ENCODE measurements at places on chromosomes 2 and 18.

GRCh38 chr18:5214583-5215351 is 17.7 kb upstream of the AKAIN1 start:
- DNase-seq: no peak

- DNase-seq: no peak
Measured at GRCh38 chr18:6435731-6436130, 21.0 kb upstream of the L3MBTL4 start.

- DNase-seq: no peak
Measured at GRCh38 chr2:26448651-26449050, 29.3 kb downstream of the OTOF start.

GRCh38 chr2:46915281-46915810 is at the start of gene MCFD2:
TSS of gene MCFD2 (minus strand) at chr2:46915806. CDS start at chr2:46909171, 6,635 bp downstream.
- no peak for DNase-seq

DNA sequence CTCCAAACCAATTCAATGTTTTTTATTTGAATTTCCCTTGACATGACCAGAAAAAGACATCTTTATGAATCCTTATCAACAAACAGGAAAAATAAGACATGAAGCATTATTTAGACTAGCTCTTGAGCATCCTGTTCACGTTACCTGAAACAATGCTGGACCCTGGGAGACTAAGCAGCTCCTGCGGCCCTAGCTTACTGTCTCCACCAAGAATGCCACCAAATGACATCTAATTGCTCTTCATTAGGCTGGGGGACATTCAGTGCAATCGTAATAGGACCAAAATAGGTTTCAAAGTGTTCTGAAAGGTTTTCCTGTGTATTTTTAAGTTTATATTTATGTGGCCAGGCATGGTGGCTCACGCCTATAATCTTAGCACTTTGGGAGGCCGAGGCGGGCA is 25.5 kb downstream of the NFE2L2 start:
- no peak for DNase-seq

DNA sequence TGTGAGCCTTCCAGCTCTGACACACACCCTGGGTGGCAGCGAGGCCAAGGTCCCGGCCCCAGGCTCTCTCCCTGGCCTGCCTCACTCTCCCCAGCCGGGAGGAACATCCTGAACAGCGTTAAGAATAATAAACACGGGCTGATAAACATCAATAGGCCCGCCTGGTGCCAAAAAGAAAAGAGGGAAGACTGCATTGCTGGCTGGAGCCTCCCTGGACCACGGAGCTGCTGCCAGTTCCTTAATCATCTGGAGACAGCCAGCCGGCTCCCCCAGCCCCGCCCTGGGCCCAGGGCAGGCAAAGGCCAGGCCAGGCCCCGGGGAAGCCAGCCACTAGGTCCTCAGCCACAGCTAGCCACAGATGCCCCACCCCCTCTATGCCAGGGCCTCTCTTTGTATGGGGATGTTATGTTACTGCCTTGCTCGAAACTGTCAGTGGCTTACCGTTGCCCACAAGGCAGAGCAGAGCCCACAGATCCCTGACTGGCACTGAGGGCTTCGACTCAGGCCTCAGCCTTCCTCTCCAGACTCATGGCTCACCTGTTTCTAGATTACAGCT is 293.7 kb downstream of the DYSF start:
- DNase-seq: no peak

DNA sequence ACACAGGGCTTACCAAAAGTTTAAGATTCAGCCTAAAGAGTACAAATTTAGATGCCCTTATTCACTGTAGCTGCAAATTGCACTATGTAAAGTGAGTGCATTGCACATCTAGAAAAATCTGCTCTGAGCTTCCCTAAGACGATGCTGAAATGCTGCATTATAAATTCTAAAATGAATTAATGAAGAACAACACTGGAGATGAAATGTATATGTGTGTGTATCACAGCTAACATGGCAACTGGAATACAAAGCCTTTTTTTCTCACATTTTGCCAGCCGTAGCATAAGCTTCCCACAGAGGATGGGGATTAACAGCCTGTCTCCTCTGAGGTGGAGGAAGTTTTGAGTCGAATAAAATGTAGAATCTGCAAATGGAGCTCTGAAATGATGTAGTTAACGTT is 338.3 kb upstream of the ZEB2 start:
- no peak for DNase-seq

GRCh38 chr2:39275016-39275415 is 31.2 kb upstream of the CDKL4 start:
- no peak for DNase-seq

DNA sequence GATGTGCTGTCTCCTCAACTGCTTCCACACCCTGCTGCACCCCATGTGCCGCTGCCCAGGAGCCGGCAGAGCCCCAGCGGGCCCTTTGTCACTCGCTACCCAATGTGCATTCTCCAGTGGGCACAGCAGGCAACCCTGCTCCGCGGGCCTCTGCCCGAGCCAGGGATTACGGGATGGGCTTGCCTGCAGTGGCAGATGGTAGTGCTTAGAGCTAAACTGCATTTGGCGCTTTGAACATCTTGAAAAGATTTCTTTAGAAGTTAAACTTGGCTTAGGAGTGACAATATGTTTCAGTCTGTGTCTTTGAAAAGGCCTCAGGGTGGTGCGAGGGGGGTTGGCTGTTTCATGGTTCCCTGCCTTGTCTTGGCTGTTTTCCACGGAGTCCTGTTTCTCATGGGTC is 84.0 kb upstream of the BOD1L2 start:
- DNase-seq: no peak

DNA sequence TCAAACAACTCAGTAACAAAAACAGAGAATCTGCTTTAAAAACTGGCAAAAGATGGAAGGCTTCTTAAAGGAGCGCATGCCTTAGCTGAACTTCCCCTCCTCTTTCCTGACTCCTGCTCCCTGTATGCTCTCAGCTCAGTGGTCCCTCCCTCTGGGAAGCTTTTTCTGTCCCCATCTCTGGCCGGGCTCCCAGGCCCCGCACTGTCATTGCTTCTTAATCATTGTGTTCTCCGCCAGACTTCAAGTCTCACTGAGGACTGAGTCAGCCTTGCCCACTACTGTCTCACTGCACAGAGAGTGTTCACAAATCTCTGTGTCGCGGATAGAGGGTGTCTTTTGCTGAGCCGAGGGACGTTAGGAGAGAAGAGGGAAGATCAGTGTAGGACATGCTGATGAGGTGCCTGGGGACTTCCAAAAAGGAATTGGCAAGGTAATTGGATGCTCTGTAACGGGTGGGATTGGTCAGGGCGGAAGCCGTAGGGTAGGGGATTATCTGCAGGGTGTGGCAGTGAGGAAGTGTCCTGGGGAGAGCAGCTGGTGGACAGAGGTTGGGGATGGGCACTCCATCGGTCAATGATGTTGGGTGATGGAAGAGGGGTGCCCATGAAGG is 16.2 kb downstream of the TOGARAM2 start:
- DNase-seq: no peak

GRCh38 chr18:9871244-9871746 is 14.5 kb upstream of the TXNDC2 start:
- no peak for DNase-seq

- no peak for DNase-seq
Measured at GRCh38 chr18:63454497-63454896, 22.3 kb upstream of the SERPINB5 start.

GRCh38 chr18:12774982-12775381 is 72.1 kb downstream of the PSMG2 start:
- no peak for DNase-seq

DNA sequence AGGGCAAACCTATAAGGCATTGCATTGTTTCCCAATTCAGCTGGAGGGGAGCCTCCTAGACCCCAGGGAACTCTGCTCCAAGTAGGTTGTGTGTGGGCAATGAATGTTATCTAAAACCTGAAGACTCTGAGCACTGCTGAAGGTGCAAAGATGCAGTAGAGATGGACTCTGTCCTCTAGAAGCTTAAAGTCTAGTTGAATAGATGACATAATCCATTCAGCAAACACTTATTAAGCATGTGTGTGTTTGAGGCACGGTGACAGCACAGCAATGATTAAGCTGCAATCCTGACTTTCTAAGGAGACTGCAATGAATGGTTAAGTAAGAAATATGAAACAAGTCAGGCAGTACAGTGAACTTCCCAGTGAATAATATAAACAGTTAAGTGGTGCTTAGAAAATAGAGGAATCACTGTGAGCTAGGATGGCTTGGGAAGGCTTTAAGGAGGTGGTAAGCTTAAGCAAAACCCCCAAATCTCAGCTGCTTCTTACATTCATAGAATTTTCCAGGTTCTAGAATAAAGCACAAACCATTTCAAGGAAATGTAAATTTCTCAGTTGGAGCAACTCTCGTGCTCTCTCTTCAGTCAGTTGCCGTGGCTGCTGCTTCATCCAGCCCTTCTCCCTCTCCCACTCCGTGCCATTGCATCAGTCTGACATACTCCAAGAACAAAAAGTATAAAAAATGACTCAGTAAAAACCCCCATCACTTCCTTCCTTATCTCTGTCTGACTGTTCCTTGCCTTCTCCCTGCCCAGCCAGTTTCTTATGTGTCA is 19.1 kb downstream of the MXD1 start:
- DNase-seq: peak; percentile 64

DNA sequence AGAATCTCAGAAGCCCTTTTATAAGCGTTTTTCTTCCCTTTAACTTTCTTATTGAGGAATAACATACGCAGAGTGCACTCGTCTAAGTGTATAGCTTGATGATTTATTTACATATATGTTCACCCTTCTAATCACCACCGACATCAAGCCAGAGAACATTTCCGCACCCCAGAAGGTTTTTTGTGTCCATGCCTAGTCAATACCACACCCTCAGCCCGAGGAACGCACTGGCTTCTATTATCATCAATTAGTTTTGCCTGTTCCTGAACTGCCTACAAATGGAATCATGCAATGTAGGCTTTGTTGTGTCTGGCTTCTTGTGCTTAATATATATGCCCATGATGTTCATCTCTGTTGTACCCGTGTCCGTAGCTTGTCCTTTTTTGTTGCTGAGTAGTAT is 27.7 kb downstream of the SDC1 start:
- no peak for DNase-seq

GRCh38 chr2:23418461-23418911 is 33.5 kb downstream of the KLHL29 start:
- no peak for DNase-seq

- no peak for DNase-seq
Measured at GRCh38 chr2:124480958-124481357, 455.9 kb downstream of the CNTNAP5 start.

DNA sequence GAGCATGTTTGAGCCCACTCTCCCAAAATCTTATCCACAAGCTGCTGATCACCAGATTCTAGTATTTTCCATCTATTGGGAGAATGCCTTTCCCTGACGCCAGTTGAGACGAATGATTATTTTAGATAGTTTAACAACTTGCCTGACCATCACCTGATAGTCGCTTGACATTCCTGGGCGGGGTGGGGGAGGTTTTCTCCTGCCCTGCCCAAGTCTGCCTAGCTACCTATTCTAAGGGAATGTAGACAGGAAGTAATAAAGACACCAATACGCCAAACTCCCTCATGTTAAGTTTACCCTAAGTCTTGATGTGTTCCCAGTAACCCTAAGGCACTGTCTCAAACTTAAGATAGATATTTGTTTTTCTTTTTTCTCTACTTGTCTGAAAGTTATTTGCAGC is 4.6 kb upstream of the ACAA2 start:
- DNase-seq: no peak

- no peak for DNase-seq
Measured at GRCh38 chr2:240686460-240686859, 3.8 kb upstream of the AQP12B start.

DNA sequence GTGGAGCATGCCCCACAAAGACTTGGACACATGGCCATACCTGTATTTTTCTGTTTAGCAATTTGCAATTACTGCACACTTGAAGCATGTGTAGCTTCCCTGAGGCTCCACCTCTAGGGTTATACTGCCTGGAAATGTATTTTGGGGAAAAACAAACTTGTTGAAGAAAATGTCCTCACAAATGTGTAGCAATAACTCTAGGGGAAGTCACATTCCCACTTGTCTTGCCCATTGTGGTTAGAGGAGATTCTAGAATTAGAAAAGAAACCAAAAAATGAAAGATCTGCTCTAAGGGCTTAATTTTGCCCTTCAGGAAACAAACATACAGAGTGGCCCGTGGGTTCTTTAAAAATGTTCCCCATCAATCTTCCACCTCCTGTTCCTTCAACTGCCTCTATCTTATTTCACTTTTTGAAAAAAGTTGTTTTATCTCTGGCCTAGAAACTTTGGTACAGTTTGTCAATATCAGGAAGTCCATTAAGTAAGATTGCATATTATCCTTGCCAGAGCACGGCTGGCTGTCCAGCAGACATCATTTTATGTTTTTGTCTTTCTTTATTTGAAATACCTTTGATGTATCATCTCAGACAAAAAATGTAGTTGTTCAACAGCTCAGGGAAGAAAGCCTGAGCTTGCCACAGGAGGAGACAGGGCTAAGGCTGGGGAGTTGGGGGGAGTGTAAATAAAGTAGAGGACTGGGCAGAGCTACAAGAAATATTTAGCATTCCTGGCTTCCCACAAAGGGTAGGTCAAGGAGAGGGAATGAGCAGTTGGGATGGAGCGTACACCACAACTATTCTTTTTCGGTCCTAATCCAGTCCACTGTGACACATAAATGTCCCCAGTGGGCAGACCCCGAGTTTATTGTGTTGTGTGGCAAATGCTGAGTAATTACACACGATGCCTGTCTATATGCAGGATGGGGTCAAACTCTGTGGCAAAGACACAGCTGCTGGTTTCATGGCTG is 96.8 kb upstream of the CDC42EP3 start:
- peak; percentile 95 for DNase-seq

GRCh38 chr18:54960197-54960596 is 936 bp upstream of the CCDC68 start:
- no peak for DNase-seq

DNA sequence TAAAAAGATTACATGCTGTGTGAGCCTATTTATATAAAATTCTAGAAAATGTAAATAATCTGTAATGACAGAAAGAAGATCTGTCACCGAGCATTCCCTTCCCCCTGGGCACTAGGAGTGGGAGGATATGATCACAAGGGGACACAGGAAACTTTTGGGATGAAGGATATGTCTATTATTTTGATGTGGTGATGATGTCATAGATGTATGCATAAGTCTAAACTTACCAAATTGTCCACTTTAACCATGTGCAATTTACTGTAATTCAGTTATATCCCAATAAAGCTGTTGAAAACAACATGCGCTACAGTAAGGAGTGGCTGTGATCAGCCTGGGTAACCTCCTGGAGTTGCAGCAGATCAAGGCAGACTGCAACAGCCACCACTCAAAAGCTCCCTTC is 148.9 kb downstream of the ZBTB7C start:
- no peak for DNase-seq

- DNase-seq: no peak
Measured at GRCh38 chr2:18380321-18380720, 180.1 kb downstream of the RDH14 start.

GRCh38 chr18:11859903-11860407 is 8.7 kb downstream of the CHMP1B start:
- DNase-seq: no peak

DNA sequence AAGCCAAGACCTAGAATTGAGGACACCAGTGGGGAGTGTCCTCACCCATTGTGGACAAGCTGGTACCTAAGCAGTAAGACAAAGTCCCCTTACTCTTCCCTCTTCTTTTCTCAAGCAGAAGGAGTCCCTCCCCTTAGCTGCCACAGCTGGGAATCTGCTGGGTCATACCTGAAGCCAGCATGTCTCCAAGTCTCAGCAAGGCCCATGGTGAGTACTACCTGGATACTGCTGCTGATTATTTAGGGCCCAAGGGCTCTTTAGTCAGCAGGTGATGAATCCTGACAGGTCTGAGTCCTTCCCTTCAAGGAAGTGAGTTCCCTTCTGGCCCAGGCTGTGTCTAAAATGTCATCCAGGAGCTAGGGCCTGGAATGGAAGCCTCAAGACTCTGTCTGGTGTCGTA is 198.6 kb upstream of the STK17B start:
- no peak for DNase-seq

GRCh38 chr2:191245869-191246531 is 796 bp downstream of the MYO1B start:
- no peak for DNase-seq
